NCI-H1436 (cell line): ENCODE measurements at places on chromosomes 4 and X.

GRCh38 chrX:106606571-106606970, 5.2 kb upstream of the RADX start:
- no peak for DNase-seq

DNA sequence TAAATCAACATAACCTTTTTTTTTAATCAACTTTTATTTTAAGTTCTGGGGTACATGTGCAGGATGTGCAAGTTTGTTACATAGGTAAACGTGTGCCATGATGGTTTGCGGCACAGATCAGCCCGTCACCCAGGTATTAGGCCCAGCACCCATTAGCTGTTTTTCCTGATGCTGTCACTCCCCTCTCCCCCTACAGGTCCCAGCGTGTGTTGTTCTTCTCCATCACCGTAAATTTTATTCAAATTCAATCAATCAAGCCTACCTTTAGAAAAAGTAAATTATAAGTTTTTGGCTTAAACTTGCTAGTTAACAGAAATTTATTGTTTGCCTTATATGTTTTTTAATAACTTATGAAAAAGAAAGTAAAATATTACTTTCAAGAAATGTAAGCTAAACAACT, 25.9 kb downstream of the TIGD2 start:
- no peak for DNase-seq

DNA sequence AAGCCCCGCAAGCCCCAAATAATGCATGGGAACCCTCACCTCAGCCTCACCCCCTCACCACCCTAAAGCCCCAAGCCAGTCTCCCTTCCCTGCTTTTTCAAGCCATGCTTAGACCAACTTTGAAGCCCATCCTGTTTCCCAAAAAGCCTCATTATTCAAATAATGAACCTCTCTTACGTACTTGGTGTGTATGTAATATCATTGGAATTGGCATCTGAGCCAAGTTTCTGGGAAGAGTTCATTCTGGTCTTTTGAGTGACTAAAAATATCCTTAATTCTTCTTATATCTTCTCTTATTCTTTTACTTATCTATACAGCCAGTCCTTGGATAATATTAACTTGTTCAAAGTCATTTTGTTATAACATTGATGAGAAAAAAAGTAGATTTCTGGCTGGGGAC, 875.8 kb upstream of the SLIT2 start:
- DNase-seq = no peak

DNA sequence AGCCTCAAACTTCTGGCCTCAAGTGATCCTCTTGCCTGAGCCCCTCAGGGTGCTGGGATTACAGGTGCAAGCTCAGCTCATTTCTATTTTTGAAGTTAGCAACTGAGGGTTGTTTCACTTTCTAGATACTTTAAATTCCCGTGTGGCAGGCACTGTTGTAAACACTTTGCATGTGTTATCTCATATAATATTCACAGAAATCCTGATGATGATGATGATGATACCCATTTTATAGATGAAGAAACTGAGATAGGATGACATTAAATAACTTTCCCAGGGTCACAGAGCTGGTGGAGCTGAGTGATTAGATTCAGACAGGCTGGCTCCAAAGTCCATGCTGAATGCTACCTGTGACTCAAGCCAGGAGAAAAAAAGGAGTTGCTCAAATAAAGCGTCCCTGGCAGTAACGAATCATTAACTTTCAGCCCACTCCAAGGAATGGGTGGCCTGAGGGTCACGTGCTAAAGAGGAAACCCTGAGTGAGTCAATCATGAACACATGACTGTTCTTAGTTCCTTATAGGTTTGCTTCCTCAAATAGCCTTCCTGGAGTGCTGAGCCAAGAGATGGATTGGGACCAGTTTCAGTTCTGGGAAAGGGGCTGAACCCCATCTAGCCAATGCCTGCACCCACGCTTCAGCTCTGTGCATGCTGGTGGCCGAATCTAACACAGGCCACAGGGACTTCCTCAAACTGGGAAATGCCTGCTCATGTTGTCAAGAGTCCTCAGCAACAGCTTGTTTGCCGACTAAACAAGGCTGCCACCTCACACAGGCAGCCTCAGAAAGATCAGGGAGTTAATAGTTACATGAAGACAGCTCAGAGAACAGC, 52.8 kb downstream of the RBM47 start:
- DNase-seq = peak; percentile 61

GRCh38 chr4:26081795-26082498, 167.9 kb downstream of the SMIM20 start:
- DNase-seq = peak; percentile 31

- no peak for DNase-seq
Observed at GRCh38 chrX:140467211-140467610, 37.7 kb downstream of the SOX3 start.

GRCh38 chrX:16914058-16914457, 32.4 kb upstream of the REPS2 start:
- DNase-seq = no peak

DNA sequence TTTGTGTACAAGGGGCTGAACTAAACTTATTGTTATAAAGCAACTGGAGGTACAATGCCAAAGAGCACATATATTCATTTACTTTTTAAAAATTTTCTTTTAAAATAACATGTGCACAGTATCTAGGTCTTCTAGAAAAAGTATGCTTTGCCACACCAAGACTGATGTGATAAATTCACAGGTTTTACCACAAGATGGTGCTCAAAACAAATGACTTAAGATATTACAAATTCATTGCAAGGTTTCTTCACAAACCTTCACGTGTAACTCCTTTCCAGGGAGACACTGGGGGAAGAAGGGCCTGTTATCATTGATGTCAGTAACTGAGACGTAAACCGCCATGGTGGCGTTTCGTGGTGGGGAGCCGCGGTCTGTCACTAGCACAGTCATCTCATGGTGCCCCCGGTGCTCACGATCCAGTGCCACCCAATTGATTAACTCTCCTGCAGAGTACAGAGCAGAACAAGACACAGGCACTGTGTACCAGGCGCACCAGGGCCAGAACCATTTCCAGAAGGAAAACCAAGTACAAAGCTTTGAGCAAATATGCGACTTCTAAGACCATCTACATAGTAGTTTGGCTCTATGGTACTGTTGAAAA, 162.2 kb downstream of the DCHS2 start:
- DNase-seq = no peak

DNA sequence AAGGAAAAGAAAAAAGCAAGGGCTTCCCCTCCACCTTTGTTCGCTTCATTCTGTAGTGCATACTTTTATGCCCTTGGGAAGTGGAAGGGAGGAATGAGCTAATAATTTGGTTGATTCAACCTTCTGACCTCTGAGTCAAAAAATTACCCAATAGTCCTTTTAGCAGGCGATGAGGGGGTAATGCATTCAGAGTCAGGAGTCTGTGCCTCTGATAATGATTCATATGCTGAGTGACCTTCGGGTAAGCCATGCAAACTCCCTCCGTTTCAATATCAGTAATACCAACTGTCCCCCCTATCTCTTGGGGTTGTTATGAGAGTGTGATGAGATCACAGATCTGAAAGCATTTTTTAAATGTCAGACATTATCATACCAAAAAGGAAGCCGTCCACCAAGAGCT, 41.6 kb upstream of the ACSL4 start:
- no peak for DNase-seq

DNA sequence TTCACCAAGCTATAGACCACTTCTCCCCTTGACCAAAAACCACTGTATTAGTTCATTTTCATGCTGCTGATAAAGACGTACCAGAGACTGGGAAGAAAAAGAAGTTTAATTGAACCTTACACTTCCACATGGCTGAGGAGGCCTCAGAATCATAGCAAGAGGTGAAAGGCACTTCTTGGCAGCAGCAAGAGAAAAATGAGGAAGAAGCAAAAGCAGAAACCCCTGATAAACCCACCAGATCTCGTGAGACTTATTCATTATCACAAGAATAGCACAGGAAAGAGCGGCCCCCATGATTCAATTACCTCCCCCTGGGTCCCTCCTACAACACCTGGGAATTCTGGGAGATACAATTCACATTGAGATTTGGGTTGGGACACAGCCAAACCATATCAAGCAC, 97.8 kb downstream of the DOCK11 start:
- DNase-seq = no peak

- no peak for DNase-seq
Observed at GRCh38 chr4:126916049-126916625, 716.6 kb upstream of the INTU start.

DNA sequence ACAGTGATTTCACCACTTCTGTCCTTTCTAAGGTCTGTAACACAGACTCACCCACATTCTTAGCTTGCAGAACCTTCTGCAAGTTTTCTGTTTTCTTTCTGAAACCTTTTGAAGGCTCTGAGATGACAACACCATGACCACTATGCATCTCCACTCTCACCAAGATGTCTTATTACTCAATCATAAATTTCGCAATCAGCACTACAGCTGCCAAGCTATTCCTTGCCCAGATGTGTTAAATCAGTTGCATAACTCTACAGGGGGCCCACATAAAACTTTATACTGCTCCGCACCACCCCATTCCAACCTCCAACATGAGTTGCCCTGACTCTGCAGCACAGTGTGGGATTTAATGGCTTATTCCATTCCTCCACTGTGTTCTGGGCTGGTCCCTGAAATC, 229.9 kb downstream of the COL25A1 start:
- DNase-seq = no peak

GRCh38 chr4:35689870-35690269, 554.4 kb downstream of the ARAP2 start:
- DNase-seq = no peak

DNA sequence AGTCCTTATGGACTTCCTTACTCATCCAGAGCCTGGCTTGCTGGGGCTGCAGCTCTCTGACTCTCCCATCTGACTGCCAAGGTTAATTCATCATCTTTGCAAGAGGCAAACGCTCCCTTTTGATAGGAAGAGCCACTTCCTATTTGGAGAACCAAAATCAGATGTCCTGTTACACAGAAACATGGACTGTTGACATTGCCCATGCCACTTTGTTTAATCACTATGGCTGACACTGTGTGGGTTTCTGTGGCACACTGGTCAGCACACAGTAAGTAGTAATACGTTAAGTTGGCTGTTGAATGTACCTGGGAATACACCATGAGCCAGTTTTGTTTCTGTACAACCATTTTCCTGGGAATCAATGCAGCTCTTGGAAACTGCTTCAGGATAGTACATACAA, 45.1 kb upstream of the TMEM33 start:
- no peak for DNase-seq

GRCh38 chrX:27679281-27679680, 89.1 kb downstream of the DCAF8L2 start:
- no peak for DNase-seq

DNA sequence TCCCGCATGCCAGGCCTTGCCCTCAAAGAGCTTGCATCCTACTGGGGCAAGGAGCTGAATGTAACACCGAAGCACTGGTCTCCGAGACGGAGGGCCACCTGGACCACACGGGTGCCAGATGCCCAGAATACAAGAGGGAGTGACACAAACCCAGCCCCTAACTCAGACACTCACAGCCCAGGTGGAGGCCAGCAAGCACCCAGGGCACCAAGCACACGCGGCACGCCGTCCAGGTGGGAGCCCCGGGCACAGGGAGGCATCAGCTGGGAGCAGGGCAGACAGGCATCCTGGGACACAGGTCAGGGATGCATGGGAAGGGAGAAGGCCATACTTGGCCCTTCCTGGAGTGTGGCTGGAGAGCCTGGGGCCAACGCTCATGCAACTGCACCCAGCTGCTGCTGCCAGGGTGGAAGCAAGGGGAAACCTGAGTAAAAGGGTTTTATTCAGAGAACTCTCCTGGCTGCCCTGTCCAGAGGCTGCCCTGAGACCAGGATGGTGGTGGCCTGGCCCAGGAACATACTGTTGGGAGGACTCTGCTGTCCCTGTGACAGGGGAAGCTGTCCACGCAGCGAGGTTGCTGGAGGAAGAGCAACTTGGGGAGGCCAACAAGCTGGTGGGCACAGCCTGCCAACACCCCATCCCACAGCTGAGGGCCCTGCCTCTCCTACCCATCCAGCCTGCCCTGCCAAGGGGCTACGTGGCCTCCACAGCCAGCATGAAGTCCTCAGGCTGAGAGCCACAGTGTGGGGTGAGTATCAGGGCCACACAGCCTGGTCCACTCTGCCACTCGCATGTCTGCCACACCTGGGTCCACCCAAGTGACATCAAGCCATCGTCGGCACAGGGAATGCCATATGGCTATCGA, 22.2 kb upstream of the PPP2R2C start:
- no peak for DNase-seq

- no peak for DNase-seq
Observed at GRCh38 chr4:153497988-153498967, 32.1 kb downstream of the TMEM131L start.

DNA sequence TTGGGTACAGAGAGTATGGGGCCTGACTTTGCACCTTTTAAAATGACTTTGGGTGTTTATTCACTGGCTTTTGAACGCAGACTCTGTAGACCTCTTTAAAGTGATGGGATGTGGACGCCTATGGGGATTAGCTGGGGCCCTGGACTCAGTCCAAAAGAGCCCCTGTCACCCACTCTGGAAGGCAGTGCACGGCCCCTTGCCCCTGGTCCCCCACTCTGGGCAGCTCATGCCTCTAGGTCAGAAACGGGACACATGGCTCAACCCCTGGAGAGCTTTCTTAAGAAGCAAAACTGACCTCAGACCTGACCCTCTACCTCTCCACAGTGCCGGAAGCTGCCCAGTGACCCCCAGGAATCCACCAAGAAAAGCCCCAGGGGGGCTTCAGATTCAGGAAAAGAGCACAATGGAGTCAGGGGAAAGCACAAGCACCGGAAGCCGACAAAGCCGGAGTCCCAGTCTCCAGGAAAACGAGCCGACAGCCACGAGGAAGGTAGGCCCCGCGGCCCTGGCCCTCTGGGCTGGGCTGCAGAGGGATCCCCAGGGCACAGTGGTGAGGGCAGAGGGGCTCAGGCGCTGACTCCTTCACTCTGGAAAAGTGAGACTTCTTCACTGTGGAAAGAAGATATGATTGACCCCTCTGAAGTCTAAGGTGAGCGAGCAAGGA, 38.4 kb downstream of the BCORL1 start:
- DNase-seq = no peak

DNA sequence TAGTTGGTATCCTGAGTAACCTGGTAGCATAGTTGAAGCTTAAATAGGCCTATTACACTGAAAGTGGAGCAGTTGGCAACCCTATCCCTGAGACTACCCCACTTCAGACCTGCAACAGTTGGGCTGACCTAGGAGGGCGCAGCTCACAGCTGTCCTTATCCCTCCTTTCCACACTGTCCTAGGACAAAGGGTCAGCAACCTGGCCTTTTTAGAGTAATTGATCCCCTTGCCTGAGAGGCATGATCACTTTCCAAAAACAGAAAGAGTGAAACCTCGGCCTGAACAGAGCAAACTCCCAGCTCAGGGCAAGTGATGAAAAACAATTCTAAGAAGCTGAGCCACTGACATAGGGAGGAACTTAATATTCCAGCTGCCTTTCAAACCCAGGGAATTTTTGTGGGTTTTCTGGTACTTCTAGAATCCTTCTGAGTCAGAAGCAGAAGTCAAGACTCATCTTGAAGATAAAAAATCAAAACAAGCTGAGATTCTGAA, 94.9 kb upstream of the MYOZ2 start:
- no peak for DNase-seq

- DNase-seq = no peak
Observed at GRCh38 chr4:13992041-13992440, 364.5 kb upstream of the BOD1L1 start.

DNA sequence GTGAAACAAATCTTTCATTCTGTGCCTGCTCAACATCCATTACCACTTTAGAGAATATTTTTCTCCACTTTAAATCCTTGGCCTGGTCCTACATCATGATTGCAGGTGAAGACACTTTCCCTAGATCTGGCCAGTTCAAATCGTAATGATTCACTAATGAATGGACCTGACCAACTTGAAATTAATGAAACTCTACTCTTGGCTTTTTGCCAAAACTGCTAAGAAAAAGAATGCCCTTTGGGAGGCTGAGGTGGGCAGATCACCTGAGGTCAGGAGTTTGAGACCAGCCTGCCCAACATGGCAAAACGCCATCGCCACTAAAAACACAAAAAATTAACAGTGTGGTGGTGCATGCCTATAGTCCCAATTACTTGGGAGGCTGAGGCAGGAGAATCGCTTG, 1082.6 kb upstream of the LCORL start:
- no peak for DNase-seq
